ENCODE measurements at places on chromosomes 4 and X. TPM values are rescaled to one million over a fixed set of nuclear protein-coding genes. Genes with fewer than 3 reads are reported as not detected.
A peak's percentile ranks its signal among the peaks of the same experiment; 100 is the strongest.

GRCh38 chrX:86981326-86981879, 536.2 kb upstream of the KLHL4 start:
- no peak for DNase-seq

GRCh38 chrX:148599404-148599803, 99.0 kb downstream of the AFF2 start:
- no peak for DNase-seq

GRCh38 chrX:119809185-119809666, 17.8 kb upstream of the RPL39 start:
- DNase-seq: no peak

Gene AKAP4
- 0.06 TPM for polyA plus RNA-seq

GRCh38 chr4:118718511-118719170, 33.4 kb downstream of the METTL14 start:
- DNase-seq: no peak

DNA sequence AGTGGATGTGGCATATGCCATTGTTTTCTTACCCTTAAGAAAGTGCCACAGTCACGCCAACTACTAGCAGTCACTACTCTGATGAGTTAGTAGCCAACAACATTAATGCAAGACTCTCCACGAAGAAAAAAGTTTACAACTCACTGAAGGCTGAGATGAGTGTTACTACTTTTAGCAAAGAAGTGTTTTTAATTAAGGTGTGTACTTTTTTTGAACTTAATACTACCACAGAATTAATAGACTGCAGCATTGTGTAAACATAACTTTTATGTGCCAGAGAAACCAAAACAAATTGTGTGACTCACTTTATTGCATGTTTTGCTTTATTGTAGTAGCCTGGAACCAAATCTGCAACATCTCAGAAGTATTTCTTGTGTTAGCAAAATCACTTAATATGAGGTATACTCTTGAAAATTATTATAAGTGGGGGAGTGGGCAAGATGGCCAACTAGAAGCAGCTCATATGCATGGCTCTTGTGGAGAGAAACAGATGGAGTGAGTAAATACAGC, 2.2 kb upstream of the UGT2B4 start:
- no peak for DNase-seq

Gene ZDHHC9
- 46.4 TPM for polyA plus RNA-seq

DNA sequence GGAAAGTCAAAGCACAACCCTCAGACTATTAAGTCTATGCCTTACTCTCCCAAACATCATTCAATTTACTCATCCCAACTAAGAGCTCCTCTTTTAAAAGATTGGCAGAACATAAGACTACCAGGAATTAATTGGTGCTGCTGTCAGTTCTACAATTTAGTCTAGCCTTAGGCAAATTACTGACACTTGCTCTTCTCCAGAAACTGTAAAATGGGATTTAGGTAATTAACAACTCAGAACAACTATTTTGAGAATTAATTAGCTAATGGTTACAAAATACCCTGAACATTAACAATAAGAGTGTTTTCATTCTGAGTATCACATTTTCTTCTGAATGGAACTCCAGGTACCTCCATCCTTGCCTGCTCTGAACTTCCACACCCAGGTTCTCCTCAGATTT, 36.2 kb upstream of the RBM47 start:
- no peak for DNase-seq

- peak; percentile 70 for DNase-seq
These were observed 32.8 kb downstream of the CLCN4 start for GRCh38 chrX:10189317-10190268.

DNA sequence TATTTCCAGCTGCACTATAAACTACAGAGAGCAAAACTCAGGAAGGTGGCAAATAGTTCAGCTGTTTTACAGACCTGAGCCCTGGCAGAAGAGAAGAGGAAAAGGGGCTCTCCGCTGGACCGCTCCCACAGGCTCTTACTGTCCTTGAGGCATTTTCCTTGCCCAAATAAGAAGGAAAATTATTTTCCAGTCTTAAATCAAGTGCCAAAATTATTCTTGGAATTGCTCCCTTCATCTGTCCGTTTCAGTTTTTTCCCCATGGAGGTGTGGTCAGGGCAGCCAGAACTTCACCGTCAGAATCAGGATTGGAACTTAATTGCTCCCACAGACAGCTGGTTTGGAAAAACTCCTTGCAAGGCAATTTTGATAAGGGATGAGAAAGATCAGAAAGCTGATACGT, 35.2 kb upstream of the SPINK2 start:
- no peak for DNase-seq

Gene SMC1A
- polyA plus RNA-seq: 115 TPM

GRCh38 chrX:47217121-47217851, 1.2 kb upstream of the CDK16 start:
- DNase-seq: peak; percentile 11

Gene PTPN13
- 116 TPM for polyA plus RNA-seq

DNA sequence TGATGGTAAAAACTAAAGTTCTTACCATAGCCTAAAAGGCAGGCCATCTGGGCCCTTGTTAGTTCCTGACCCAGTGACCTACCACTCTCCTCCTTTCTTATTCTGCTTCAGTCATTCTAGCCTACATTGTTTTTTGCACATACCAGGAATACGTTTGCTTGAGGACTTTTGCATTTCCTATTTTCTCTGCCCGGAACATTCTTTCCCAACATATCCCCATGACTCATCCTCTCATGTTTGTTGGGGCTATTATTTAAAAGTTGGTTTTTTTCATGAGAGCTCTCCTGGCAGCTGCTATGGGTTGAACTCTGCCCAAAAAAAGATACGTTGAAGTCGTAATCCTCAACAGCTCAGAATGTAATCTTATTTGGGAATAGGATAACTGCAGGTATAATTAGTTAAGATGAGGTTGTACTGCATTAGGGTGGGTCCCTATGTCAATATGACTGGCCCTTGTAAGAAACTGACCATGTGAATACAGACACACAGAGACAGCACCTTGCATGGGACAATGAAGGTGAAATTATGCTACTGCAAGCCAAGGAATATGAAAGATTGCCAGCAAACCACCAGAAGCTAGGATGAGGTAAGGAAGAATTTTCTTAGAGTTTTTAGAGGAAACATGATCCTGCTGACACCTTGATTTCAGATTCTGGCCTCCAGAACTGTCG, 138.3 kb upstream of the PDHA2 start:
- no peak for DNase-seq

Gene ZNF141
- polyA plus RNA-seq: 23.7 TPM

Gene SLC38A5
- polyA plus RNA-seq: 10.5 TPM

DNA sequence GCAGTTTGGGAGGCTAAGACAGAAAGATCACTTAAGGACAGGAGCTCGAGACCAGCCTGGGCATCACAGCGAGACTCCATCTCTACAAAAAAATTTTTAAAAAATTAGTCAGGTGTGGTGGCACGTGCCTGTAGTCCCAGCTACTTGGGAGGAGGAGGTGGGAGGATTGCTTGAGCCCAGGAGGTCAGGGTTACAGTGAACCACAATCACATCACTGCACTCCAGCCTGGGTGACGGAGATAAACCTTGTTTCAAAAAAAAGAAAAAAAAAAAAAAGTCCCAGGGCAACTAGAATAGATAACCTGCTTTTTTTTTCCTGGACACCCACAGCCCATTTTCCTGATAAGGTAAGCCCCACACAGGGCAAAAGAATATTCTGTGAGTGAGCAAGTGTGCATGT, 96.3 kb downstream of the C4orf51 start:
- no peak for DNase-seq

Gene OTOP1
- not detected for polyA plus RNA-seq

Gene SPANXA1
- not detected for polyA plus RNA-seq

DNA sequence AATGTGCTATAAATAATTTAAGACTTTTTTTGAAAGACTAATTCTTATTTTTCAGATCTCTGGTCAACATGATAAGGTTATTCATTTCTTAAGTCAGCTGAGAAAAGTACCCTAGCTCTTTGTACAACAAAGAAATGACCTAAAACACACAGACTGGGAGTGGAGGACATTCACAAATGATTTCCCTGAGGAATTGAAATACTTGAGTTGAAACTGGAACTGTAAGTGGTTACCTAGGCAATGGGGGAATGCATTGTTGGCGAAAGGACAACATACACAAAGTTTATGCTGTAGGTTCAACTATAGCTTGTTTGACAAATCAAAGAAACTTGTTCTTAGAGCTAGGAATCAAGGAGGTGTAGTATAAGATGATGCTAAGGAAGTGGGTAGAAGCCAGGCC, 915.5 kb downstream of the FAT4 start:
- no peak for DNase-seq

DNA sequence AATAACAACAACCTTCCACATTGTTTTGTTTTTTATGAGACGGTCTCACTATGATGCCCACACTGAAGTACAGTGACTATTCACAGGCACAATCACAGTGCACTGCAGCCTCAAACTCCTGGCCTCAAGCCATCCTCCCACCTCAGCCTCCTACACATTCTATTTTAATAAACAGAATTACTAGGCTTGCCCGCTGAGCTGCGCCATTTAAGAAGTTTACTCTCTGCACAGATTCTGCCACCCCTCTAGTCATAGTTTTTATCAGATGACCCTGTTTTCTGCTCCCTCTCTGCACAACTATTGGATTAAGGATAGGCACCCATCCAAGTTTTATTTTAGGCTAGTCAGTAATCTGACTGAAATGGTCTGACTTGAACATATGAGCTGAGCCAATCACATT, 11.3 kb upstream of the COX18 start:
- DNase-seq: no peak

- no peak for DNase-seq
These were observed 59.6 kb downstream of the UGT8 start for GRCh38 chr4:114658179-114658578.

- DNase-seq: no peak
These were observed 40.5 kb upstream of the FAM120C start for GRCh38 chrX:54223581-54223980.

Gene PABPC1L2A
- 0.08 TPM for polyA plus RNA-seq

DNA sequence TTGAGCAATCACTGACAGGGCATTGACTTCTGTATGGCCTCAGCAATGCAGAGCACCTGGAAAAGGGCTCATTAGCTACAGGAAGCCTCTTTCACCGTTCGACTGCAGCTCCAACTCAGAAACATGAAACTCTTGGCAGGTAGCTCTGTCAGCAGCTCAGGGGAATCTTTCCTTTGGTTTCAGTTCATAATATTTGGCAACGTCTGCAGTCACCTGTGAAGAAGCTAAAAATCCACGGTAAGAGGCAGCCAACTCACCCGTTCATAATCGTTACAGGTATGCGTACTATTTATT, 354.9 kb downstream of the CAMK2D start:
- DNase-seq: no peak

- DNase-seq: no peak
These were observed 19.7 kb upstream of the SCRG1 start for GRCh38 chr4:173418639-173419038.

DNA sequence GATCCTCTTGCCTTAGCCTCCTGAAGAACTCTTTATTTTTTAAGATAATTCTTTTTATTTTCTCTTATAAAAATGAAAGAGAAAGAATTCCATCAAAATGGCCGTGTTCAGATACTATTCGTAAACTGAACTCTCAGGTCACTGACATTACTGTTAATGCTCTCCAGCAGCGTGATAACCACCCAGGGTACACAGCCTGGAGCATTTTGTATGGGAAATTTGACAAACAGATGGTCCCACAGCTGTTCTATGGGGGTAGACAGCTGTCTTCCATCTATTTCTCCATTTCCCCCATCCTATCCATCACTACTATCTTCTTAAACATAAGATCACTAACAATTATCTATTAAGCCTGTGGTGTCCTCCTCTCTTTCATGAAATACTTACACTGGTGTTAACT, 47.8 kb downstream of the SYNPO2 start:
- DNase-seq: no peak

DNA sequence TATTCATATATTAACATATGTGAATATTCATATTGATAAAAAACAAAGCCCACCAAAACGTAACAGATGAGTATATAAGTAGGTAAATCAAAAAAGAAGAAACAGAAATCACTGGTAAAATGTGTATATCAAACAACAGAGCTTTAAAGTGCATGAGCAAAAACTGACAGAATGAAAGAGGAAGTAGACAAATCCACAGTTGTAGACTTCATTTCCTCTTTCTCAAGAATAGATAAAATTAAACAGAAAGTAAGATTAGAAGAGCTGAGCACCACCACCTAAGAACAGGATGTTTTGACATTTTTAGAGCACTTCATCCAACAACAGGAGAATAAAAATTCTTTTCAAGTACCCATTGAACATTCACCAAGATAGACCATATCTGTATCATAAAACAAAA, 64.6 kb downstream of the CNKSR2 start:
- DNase-seq: no peak

Gene GYPB
- 3.3 TPM for polyA plus RNA-seq

GRCh38 chr4:94819371-94820168, 61.8 kb downstream of the BMPR1B start:
- no peak for DNase-seq

DNA sequence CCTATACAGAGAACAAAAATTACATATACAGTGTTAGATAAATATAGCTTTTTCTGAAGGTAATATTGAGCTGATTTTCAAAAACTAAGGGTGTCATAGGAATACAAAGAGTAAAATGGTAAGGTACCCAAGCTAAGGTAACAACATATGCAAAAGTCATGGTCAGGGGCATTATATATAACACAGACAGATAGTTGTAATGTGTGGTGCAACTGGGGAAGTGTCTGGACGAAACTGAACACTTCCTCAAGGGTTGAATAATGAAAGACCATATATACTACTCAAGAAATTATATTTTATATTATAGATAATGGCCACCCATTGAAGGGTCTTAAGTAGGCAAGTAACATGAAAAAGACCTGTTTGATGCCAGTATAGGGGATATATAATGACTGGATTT, 262.1 kb upstream of the CXXC4 start:
- DNase-seq: no peak

Gene NFXL1
- 27.6 TPM for polyA plus RNA-seq

DNA sequence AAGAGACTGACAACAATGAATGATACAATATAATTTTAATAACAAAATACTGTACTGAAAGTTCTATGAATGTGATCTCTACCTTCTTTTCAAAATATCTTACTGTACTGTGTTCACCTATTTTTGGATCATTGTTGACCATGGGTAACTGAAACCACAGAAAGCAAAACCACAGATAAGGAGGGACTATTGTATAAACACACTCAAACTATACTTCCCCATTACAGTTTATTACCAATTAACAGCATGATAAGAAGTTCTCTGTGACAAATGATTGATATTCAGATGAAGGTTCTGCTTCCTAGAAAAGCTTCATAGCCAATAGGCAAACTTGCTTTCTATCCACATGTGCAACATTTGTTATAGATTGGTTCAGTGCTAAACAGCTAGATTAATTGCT, 50.1 kb downstream of the GABRG1 start:
- no peak for DNase-seq

GRCh38 chrX:39195156-39195555, 393.9 kb downstream of the MID1IP1 start:
- no peak for DNase-seq

GRCh38 chr4:104942990-104943743, 203.5 kb upstream of the TET2 start:
- no peak for DNase-seq

DNA sequence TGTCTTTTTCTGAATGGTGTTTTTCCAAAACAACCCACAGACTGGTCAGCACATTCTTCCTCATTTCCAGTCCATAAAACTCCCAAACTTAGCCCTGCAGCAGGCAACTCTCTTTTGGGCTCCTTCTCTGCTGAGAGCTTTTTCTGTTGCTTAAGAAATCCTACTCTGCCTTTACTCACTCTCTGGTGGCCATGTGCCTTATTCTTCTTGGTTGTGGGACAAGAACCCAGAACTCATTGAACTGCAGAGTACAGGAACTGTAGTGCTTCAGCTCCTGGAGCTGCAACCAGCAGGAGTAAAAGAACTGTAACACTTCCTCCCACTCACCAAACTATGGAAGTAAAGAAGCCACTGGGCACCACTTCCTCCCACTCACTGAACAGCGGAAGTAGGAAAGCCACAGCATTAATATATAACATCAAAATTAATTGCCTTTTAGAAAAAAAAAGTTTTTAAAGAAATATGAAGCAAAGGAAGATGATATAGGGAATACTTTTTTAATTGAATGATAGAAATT, 864.1 kb upstream of the PCDH10 start:
- DNase-seq: no peak

Measured in renal pelvis (tissue), 12 donors.